ENCODE measurements at places on chromosomes 5 and 9.

DNA sequence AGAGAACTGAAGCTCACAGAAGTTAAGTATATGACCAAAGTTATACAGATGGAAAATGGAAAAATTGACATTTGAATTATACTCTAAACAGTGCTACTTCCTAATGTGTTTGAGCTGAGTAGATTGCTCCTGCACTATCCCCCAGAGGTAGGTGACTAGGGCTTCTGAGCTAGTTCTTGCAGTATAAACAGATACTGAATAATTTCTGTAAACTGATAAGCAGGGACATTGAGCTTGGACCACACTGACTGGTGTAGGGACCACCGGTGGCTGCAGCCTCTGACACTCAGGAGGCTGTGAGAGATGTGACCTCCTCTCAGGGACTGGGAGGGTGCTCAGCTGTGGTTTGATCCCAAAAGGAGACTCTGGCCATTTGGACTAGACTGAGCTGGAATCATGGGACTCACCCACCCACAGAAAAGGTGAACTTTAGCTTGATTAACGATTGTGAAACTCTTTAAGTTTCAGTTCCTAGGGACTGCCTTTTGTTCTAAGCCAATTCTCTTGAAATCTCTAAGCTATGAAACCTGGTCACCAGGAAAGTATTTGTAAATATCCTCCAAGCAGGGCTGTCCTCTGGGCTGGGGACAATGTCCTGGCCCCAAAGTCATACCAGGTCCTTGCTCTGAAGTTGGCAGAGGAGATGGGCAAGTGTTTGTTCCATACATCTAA lies 291.5 kb downstream of the SEC61B start:
- no peak for DNase-seq

GRCh38 chr5:135140446-135141204 lies 106.6 kb upstream of the PITX1 start:
- DNase-seq, result peak; percentile 77

DNA sequence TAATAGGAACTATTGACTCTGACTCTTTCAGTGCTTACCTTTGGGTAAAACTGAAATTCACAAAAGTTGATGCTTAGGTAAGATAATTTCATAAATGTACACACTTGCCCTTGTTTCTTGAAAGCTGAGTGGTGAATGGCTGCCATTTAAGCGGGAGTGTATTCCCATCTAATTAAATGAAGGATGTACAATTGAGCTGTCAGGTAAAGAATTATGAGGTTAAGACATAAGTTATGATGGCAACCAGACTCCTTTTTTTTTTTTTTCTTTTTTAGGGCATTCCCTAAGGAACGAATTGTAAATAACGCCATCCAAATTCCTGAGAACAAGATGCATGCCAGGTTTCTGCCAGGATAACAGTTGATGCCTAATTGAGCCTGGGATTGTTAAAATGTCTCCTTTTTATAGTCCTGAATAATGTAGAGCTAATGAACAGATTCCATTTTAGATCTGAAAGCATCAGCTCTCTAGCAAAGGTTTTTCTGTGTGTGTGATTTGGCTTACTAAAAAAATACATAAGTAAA lies 199.7 kb downstream of the ISL1 start:
- no peak for DNase-seq

DNA sequence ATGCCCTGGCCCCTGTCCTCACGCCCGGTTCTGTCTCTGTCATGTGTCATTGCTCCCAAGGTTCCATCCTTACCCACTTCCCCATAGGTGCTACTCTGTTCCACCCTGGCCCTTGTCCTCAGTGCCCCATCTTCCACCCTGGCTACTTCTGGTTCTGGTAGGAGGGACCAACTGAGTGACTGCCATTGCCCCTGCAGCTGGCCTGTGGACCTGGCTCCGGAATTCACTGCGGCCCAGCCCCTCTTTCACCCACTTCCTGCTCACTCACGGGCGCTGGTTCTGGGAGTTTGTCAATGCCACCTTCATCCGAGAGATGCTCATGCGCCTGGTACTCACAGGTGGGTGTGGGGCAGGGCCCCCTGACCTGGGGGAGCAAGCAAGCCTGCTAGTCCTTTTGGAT lies 7.4 kb downstream of the PTGS1 start:
- no peak for DNase-seq

DNA sequence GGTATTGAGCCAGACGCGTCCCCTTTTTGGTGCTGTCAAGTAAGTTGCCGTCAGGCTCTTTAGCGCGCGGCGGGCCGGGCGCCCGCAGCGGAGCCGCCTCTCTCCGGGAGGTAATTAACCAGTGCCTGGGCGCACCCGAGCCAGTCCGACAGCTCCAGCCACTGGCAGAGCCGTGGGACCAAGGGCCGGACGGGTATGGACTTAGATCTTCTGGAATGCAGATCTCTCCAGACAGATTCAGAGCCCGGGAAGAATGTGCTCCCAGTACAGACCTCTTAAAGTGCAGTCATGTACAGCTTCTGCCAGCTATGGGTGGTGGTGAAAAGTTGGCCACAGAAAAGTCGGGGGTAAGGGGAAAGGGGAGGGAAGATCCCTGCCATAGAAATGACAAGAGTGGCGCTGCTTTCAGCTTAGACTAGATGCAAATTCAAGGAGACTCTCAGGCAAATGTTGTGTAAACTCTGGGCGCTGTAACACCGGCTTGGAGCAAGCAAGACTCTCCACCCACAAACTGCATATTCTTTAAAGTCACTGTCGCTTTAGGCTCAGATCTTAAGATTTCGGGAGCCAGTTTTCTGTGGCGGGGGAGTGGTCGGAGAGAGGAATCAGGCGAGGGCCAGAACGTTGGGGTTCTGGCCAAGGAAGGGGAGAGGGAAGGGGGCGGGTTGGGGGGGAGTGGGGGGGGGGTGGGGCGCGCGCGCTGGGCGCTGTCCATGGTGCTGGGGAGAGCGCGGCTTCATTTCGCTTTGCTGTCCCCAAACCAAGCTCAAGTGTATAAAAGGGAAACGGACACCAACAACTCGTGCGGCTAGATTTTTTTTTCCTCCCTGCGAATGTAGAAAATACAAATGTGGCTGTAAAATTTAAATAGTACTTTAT lies 29.2 kb downstream of the NR2F1 start:
- DNase-seq, result no peak

DNA sequence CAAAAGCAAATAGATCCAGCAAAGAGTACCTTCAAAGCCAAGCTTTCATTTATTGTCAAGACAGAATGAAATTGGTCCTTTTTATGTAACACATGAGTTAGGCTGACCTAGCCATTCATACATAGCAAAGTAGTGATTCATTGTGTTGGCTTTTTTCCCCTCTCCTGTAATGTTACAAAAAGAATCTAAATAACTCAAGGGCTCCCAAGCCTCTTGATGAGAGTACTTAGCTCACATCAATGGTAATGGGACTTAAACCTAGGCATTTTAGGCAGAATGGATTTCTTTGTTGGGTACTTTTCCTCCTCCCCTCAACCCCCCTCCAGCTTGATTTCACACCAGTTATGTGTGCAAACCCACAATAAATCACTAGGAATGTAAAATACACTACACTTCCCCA lies 123.7 kb downstream of the EBF1 start:
- no peak for DNase-seq

GRCh38 chr5:98963019-98963418 lies 34.2 kb upstream of the CHD1 start:
- DNase-seq, result no peak

GRCh38 chr5:171654881-171655280 lies 130.7 kb upstream of the SMIM23 start:
- DNase-seq, result no peak

- DNase-seq, result no peak
Observed at GRCh38 chr5:18113721-18114120, 479.5 kb downstream of the TAF11L14 start.

GRCh38 chr9:137112564-137113384 lies 1.8 kb downstream of the DPP7 start:
- no peak for DNase-seq

- no peak for DNase-seq
Observed at GRCh38 chr5:114101153-114101552, 260.7 kb upstream of the KCNN2 start.

DNA sequence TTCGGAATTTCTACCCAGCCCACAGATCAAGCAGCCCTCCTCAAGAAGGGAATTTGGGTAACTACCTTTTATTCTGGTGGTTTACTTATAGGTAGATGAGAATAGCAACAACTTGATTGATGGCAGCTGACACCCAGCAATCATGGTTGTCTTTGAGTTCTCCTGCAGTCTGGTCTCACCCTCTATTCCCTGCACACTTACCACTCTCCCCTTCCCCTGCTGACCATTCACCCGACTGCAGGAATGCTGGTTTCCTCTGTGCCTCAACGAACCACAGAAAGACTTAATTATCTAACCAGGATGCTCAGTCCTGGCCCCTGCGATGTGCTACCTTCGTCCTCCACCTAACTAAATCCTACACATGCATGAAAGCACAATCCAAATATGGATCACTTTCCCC lies 243.0 kb downstream of the RFK start:
- DNase-seq, result no peak

DNA sequence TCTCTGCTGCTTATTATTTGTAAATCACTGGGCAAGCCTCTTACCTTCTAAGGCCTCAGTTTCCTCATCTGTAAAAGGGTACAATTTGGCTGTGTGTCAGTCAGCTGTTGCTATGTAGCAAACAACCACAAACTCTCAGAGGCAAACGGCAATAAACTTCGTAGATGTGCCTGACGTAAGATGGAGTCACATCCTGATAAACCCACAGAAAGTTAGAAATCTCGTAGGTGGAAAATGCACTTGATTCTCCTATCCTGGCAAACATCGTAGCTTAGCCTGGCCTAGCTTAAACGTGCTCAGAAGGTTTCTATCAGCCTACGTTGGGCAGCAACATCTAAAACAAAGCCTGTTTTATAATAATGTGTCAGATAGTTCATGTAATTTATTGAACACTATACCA lies 35.0 kb upstream of the UNC5A start:
- DNase-seq, result no peak

DNA sequence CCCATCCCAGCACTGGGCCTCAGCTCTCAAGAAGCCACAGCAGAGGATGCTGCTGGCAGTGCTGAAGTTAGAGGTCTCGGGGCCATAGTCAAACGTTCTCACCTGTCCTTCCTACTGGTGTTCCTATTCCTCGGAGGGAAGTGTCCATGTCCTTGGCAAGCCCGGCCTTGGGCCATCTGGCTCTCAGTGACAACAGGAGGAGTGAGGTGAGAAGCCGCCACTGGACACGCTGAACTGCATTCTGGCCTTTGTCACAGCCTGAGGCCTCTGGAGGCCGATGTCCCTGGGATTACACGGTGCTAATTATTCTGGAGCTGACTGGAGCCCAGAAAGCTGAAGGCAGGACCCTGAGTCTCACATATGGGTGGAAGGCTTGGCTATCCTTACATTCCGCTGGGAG lies 92.5 kb downstream of the OLFM1 start:
- DNase-seq, result no peak

GRCh38 chr5:142823126-142823525 lies 52.9 kb downstream of the ARHGAP26 start:
- DNase-seq, result no peak

GRCh38 chr5:177294632-177295031 lies 8.9 kb downstream of the RAB24 start:
- no peak for DNase-seq

DNA sequence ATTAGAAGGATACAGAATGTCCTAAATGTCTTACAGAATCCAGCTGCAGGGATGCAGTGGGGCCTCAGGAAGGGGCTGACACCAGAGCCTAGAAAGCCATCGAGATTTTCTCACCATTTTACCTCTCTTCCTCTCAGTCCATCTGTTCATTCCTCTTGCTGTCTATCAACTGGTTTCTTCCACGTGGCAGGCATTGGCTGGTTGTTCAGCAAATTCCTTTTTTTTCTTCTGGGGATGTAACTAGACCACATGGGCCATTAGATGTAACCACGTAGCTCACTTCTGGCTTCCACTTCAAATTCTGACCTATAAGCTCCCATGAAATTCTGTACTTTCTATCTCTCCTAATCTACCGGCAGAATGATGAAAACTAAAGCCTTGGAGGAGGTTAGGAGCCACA lies 93.6 kb upstream of the MTAP start:
- no peak for DNase-seq

- peak; percentile 33 for DNase-seq
Observed at GRCh38 chr5:76341651-76342334, 61.3 kb upstream of the IQGAP2 start.

DNA sequence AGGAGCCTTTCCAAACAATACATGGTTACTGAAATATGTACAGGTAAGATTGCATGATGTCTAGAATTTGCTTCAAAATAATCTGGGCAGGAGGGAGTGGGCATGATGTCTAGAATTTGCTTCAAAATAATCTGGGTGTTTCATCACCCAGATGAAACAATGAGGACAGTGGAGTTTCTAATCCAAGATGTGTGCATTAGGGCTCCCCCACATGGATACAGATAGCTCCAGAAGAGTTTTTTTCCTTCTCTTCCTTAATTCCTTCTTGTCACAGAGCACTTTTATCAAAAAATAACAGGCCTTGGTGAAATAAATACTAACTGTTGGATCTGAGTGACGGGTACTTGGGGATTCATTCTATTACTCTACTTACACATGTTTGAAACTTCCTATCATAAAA lies 14.9 kb downstream of the ATOX1 start:
- DNase-seq, result no peak

- DNase-seq, result no peak
Observed at GRCh38 chr5:115840873-115841272, 492 bp downstream of the ATG12 start.

DNA sequence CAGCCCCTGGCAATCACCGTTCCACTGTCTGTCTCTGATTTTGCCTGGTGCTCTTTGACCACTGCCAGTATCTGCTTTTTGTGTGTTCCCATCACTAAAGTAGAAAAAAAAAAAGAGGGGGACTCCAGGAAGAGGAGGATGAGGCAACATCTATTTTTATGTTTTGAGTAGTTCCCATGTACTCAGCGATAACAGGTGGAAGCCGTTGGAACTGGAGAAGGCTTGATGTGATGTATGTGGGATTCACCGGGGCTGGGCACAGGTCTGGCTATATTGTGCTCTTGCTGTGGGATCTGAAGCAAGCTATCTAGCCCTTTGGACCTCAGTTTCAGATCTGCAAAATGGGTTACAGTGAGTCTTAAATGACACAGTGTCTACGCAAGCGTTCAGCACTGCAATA lies 104.9 kb downstream of the SLIT3 start:
- no peak for DNase-seq

- no peak for DNase-seq
Observed at GRCh38 chr9:3836011-3836410, 310.2 kb upstream of the RFX3 start.

GRCh38 chr5:117738571-117738970 lies 1163.9 kb upstream of the SEMA6A start:
- no peak for DNase-seq

DNA sequence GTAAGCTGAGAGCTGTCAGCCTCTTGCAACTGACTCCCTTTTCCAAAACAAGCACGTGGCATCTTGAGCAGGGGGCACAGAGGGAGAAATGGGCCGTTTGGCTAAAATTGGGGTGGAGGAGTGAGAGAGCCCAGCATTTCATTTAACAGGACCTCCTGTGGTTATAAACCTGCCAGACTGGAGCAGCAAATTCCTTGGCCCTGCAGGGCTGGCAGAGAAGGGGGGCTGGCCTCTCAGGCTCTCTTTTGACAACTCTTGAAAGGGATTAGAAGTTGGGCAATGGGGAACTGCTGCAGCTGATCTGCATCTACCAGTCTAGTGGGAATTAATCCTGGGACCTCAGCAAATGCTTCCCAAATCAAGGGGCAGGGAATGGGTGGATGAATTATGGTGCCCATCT lies 7.2 kb upstream of the POU4F3 start:
- no peak for DNase-seq
